ENCODE measurements at places on chromosomes 11 and 22.

DNA sequence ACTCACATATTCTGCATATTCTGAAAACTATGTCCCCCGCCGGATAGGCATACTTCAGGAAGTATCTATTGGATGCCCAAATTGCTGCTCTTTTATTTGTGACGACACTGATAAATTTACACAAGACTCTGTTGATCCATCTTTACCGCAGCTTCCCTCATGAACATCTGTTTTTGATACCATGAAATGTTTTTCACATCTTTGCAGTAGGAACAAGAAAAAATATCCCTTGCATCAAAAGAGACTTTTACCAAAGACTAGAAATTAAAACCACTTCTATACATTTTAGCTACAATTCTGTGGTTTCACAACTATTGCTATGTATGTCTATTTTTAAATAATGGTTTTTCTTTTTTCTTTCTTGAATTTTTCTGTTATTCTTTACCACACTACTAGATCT is 15.3 kb downstream of the POU2AF2 start:
- DNase-seq = no peak

DNA sequence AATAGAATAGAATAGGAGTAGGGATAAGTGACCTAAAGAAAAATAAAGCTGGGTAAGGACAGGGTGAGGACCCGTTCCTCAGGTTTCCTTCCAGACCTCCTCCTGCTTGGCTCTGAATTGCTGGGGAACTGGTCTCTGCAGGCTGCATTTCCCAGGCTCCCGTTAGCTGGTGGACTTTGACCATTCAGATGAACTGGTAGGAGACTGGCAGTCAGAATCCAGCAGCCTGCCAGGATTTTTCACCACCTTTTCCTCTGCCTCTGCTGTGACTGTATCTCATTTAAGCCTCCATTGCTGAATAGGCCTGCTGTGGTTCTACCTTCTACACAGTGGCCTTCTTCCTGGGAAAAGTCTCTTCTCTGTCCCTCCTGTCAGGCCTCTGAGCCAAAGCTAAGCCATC is 24.6 kb upstream of the SMPD1 start:
- no peak for DNase-seq

DNA sequence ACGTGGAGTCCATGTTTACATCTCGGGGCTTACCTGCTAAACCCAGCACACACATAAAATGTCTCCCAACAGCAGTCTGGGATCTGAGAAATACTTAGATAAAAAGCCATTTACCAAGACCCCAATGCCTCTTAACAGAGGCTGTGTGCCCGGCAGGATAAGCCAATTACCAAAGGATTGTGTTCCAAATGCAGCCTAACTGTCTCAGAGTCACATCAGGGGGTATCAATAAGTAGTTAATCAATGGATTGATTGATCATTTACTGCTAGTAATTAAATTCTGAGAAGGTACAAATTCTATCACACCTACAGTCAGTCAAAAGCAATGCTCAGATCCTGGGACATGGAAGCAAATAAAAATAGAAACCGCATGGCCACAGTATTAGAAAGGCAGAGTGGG is 125.6 kb downstream of the DSCAML1 start:
- DNase-seq = no peak

GRCh38 chr11:76680518-76681425 is 10.2 kb upstream of the LRRC32 start:
- DNase-seq = peak; percentile 49

GRCh38 chr11:8040921-8041285 is 40.1 kb upstream of the TUB start:
- no peak for DNase-seq
